ENCODE measurements at places on chromosomes 3 and 15.

DNA sequence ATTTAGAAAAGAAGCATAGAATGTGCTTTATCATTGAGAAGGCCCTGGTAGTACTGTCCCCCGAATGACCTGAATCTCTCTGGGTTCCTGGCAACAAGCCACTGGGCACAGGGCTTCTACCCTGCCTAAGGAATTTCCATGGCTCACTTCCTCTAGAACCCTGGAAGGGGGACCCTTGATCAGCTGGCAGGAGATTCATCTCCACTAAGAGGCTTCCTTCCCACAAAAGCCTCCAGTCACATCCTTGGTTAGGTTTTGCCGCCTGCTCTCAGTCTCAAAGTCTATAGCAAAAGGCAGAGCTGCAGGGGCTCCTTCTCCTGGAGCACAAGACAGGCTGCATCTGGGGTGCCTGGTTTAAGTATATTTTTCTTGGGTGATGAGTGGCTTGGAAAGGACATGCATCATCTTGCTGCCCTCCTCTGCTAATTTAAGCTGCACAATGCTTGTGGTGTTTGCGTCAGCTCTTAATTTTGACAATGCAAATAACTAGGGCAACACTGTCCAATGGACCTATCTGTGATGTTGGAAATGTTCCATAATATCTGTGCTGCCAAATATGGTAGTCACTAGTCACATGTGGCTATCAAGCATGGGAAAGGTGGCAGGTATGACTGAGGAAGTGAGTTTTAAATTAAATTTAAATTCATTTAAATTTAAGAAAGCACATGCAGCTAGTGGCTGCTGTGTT lies 33.4 kb upstream of the RARRES1 start:
- no peak for DNase-seq

GRCh38 chr3:180693656-180694055 lies 14.4 kb upstream of the CCDC39 start:
- no peak for DNase-seq

DNA sequence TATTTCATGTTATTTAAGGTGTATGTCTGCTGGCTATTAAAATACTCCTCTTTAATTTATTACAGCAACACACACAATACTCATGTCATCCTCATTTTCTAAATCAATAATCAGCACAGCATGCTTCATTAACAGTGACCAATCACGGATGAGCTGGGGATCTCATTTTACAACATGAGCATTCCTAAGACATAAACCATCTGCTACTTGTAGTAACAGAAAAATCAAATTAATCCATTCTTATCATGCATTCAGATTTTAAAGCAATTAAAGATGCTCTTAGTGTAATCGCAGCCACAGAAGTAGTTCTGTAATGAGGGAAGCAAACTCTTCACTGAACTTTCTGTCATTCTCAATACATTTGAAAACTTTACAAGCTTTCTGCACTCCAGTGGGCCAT lies 191.1 kb downstream of the TBC1D5 start:
- DNase-seq, result no peak

DNA sequence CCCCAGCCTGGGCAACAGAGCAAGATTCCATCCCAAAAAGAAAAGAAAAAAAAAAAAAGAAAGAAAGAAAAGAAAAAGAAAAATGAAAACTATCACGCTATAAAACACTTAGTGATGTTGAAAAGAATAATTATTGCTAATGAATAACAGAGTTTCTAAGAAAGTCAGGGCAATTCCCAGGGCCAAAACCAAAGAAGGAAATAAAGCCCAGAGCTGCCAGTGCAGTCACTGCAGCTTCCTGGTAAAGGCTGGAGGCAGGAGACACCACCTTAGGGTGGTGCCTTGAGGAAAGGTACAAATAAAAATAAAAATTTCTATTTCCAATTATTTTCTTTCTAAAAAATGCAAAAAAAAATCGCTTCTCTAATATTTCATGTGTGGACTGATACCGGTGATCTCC lies 19.7 kb upstream of the UACA start:
- DNase-seq, result no peak

GRCh38 chr15:74136814-74137536 lies 6.6 kb downstream of the ISLR2 start:
- DNase-seq, result no peak

DNA sequence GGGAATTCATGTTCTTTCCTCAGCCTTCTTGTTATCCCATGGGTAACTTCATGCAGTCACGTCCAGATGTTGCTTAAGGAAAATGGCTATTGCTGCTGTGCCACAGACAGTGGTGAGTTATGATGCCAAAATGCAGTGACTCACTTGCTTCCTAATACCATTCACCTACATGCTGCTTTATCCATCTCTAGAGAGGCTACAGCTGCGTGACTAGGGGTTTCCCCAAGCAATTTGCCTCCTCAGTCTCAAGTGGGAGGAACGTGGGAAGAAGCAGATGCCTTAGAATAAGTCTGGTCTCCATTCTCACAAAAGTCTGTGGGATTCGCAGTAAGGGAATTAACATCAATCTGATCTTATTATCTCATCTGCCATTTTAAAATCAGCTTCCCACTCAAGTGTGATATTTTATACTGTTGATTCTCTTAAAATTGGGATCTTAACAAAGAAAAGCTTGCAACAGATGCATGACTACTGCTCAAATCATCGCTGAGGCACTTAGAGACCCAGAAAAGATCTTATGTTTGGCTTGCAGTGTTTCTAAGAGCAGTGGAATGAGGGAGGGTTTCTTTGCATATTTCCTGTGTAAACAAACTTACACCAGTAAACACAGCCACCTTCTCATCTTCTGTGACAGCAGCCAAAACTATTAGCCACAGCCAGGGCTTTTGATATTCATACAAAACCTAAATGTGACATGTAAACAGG lies 62.0 kb upstream of the ACP3 start:
- no peak for DNase-seq

All from activated CD4-positive, alpha-beta T cell treated with anti-CD3 and anti-CD28 coated beads for 1 hour (primary cell).